Right cardiac atrium (tissue), 5 donors: ENCODE measurements at places on chromosomes 5 and 9. TPM values are rescaled to one million over a fixed set of nuclear protein-coding genes. Genes with fewer than 3 reads are reported as not detected.

DNA sequence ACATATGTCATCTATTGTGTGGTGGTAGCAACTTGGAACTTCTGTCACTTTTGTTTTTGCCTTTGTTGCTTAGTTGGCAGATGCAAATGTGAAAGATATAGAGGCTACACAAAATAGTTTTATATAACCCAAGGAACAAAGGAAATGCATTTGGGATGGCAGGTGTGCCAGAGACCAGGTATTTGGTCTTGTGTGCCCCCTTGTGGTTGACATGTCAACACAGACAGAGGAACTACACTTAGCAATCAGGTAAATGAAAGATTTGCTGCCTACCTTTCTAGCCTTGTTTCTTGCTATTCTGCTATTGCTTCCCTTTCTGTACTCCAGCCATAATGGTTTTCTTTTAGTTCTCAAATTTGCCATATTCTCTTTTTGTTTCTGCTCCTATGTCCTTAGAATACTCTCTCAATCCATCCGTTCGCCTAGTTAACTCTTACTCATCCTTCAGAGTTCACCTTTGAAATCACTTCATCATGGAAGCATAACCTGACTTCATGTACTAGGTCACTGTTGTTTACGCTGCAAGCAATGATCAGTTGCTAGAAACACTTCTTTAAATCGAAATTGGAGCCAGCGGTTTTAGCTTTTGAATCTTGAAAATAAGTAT, 119.5 kb downstream of the TRPM3 start:
- no peak for DNase-seq

GRCh38 chr5:69042915-69043654, 50.7 kb upstream of the SLC30A5 start:
- no peak for DNase-seq

- no peak for DNase-seq
Observed at GRCh38 chr9:133004091-133004998, 25.9 kb downstream of the GFI1B start.

DNA sequence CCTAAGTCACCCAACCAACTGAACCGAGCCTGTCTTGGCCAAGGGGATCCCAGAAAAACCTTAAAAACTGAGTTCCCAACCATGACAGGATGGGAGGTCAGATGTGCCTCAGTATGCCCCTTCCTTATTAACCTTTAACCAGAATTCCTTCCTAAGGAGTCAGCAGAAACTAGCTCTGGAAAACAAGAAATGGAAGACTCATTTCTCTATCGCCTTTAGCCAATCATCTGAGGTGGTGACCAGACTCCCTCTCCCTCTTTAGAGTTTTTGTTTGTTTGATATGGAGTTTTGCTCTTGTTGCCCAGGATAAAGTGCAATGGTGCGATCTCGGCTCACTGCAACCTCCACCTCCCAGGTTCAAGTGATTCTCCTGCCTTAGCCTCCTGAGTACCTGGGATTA, 37.5 kb downstream of the SLC28A3 start:
- no peak for DNase-seq

DNA sequence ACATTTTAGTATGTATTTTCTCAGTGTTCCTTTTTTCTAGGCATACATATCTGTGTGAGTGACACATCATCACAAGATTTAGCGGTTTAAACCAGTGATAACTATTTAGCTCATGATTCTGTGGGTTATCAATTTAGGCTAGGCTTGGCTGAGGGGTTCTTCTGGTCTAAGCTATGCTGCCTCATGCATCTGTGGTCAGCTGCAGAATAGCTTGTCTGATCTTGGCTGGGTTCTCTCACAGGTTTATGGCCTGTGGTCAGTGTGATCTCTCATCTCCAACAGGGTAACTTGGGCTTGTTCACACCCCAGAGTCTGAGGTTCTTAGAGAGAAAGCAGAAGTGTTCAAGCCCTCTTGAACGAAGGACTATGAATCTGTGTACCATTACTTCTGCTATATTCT, 363.3 kb downstream of the KDM4C start:
- DNase-seq, result no peak

DNA sequence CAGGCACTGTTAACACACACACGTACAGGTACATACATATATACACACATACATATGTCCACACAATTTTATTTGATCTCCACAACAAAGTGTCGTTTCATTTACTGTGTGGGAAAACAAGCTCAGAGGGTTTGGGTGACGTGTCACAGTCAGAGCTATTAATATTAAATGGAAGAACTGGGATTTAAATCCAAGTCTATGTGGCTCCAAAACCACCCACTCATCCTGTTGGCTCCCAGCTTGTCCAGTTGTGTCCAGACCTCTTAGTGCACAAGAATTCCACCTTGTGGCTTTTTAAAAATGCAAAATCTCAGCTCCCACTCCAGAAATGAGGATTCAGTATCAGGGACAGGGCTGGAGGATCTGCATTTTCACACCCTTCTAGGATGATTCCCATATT, 52.3 kb upstream of the PTPDC1 start:
- no peak for DNase-seq

- DNase-seq, result no peak
Observed at GRCh38 chr9:98201749-98202148, 9.3 kb upstream of the CORO2A start.

- DNase-seq, result no peak
Observed at GRCh38 chr5:34529581-34530331, 126.4 kb upstream of the RAI14 start.

- no peak for DNase-seq
Observed at GRCh38 chr5:173230690-173231380, 4.2 kb downstream of the NKX2-5 start.

DNA sequence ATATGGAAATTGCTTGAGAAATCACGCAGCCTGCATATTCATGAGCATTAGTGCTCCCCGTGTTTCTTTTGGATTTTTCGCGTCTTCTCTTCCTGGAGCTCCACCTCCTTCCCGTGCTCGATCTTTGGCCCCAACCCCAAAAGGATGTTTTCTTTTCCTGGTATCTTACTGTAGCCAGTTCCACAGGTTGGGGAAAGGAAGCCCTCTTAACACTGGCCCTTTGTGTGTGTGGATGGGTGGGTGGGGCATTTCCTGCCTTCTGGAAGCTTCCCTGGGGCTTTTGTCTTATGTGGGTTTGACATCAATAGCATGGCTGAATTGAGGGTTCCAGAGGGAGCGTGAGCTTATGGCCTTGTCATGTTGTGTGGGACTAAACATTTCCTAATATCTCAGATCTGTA, 21.9 kb downstream of the STXBP1 start:
- peak; percentile 59 for DNase-seq

DNA sequence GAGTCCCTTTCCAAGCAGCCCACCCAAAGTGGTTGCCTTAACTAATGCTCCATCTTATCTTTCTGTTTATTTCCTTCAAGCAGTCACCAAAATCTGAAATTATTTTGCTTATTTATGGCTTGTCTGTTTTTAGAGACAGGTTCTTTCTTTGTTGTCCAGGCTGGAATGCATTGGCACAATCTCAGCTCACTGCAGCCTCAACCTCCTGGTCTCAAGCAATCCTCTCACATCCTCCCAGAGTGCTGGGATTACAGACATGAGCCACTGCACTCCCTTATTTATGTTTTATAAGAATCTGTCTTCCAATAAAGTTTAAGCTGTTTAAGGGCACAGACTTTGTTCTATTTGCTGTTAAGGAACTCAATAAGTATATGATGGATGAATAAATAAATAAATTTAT, 133.7 kb downstream of the GABRB2 start:
- DNase-seq, result no peak

- DNase-seq, result no peak
Observed at GRCh38 chr5:169997798-169998197, 17.5 kb upstream of the INSYN2B start.

- DNase-seq, result no peak
Observed at GRCh38 chr5:3007577-3007976, 256.1 kb upstream of the IRX2 start.

GRCh38 chr5:31809050-31809870, 170.3 kb downstream of the PDZD2 start:
- DNase-seq, result peak; percentile 71

DNA sequence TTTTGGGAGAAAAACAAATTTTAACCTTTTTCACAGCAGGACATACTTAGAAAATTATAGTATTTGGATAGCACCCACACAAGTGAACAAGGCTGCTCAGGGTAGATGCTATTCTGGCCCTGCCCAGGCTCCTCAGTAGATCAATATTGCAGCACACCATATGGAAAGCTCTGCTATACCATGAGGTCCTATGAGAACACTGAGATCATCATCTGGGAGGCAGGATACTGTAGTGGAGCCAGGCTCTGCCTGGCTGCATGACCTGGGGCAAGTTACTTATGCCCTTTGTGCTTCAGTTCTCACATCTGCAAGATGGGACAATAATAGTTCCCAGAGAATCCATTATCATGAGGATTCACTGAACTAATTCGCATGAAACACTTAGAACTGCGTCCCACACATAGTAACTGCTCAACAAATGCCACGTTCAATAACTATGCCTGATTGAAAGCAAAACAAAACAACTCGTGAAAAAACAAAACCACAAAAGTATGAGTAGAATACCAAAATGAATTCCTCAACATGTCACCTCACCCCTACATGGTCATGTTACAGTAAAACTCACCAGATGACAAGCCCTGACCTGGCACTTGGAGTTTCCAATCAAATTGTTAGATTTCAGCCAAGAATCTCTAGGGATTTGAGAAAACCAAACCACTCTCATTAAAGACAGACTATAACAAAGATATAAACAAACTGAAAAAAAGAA, 31.9 kb downstream of the ARSB start:
- no peak for DNase-seq

- no peak for DNase-seq
Observed at GRCh38 chr5:136094189-136094912, 38.3 kb upstream of the SMAD5 start.

DNA sequence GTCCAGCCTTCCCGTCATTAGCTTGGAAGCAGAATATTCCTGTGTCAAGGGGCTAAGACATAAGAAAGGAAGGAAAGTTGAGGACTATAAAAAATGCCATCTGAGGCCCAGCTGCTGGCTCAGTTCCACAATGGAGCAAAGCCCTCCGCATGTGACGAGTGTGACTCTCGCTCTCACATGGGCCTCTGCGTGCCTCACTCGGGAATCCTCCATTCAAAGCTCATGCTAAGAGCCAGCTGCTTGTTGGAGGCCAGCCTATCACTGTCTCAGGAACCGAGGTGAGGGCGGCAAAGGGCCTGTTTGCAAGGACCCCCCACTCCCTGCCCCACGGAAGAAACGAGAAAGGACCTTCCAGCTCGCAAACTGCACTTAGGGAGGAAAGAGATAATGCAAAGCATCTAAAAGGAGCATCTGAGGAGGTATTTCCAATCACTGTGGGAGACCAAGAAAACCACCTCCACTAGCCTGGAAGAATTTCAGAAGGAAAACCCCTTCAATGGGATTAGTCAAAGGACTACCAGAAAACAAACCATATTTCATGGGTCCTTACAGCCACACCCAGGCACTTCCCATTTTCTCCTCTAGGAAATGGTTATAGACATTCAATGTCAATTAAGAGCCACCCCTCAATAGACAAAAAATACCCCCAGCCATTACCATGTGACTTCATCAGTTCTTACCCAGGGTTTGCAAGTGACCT, 95.3 kb downstream of the PRRT1B start:
- no peak for DNase-seq

GRCh38 chr9:98883276-98883675, 60.4 kb upstream of the COL15A1 start:
- DNase-seq, result no peak

GRCh38 chr5:107444300-107444699, 226.4 kb downstream of the EFNA5 start:
- DNase-seq, result no peak

- no peak for DNase-seq
Observed at GRCh38 chr5:2254406-2254805, 371.7 kb upstream of the IRX4 start.

- no peak for DNase-seq
Observed at GRCh38 chr5:41281215-41281810, 68.0 kb upstream of the C6 start.

Gene FOXD4L3
- total RNA-seq, result not detected

Gene RASGRF2
- 4.3 TPM for total RNA-seq

Gene OTULINL
- 5.6 TPM for total RNA-seq

Gene TMEM250
- total RNA-seq, result 20.3 TPM

Gene SYK
- total RNA-seq, result 8.1 TPM

Gene SREK1
- total RNA-seq, result 42.6 TPM

Gene F12
- total RNA-seq, result 0.23 TPM
